ENCODE measurements at places on chromosomes 3 and 15.

DNA sequence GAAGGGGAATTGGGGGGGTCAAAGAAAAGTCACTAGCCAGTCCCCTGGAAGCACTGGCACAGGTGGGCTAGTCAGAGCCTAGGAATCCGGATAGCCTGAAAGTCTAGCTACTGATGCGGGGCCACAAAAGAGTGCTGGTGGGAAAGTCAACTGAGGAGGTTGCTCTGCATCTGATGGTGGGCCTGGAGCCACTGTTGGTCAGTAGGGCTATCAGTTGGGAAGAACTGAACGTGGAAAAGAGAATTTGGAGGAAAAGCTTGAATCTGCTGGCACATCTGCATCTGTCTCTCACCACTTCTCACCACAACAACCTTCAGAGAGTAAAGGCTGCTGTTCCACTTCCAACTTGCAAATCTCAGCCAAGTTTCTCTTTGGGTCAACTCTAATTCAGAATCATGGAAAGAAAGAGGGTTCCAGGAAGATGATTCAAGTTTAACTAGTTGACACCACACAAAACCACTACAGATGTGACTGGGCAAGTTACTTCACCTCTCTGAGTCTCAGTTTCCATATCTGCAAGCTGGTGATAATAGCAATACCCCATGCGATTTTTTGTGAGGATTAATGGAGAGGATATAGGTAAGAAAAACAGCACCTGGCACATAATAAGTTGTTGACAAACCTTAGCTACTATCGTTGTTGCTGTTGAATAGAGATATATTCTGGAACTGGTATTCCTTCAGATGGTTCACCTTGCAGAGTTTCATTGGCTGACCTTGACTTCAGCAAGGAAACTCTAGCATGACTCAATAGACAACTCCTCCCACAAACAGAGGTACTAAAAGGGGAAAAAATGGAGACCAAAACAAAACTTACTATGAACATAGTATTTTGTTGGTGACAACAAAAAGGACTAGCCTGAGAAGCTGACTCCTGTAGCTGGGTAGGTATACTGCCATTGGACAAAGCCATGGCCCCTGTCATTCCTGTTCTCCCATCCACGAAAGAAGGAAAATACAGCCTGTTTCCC is 280.2 kb upstream of the STT3B start:
- no peak for DNase-seq

DNA sequence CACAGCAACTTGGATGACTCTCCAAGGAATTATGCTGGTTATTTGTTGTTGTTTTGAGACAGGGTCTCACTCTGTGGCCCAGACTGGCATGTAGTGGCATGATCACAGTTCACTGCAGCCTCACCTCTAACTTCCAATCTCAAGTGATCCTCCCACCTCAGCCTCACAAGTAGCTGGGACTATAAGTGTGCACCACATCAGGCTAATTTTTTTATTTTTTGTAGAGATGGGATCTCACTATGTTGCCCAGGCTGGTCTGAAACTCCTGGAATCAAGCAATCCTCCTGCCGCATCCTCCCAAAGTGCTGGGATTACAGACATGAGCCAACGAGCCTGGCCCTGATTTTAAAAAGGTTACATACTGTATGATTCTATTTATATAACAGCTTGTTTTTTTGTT is 63.0 kb downstream of the RBPMS2 start:
- DNase-seq = no peak

DNA sequence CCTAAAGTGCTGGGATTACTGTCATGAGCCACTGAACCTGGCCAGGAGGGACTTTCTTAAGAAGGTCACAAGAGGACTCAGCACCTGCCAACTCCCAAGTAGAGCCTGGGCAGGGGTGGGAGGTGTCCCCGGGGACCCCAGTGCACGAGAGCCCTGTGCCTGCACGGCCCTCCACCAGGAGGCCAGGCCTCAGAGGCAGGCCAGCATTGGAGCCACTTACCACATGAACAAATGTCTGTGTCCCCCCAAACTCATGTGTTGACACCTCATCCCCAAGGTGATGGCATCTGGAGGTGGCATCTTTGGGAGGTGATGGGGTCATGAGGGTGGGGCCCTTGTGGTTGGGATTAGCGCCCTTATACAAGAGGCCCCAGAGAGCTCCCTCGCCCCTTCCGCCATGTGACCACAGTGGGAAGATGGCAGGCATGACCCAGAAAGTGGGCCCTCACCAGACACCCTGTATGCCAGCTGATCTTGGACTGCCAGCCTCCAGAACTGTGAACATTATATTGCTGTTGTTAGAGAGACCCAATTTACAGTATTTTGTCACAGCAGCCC is 3.2 kb upstream of the RPUSD3 start:
- DNase-seq = no peak

DNA sequence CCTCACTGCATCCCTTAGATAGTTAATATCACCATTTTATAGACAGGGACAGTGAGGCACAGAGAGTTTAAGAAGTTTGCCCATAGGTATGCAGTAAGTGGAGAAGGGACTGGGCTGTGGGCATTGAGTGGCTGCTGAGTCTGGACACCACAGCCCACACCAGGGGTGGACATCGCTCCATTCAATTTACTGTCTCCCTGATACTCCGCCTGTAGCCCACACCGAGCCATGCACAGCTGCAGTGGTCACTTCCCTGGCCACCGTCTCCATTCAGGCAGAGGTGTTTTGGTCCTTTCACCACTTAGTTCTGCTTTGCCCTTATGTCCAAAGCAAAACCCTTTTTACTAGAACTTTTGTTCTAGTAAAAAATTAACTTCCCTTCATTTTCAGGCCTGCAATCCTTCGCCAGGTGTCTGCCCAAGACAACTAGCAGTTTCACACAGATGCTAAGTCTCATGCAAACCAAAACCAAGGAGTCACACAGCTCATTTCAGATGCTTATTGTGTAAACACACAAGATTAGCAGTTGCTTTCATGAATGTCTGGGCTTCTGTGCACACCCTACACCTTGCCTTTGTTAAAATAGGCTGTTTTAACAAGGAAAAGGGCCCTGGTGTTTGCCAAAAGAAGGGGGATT is 30.1 kb downstream of the ZNF35 start:
- DNase-seq = no peak

DNA sequence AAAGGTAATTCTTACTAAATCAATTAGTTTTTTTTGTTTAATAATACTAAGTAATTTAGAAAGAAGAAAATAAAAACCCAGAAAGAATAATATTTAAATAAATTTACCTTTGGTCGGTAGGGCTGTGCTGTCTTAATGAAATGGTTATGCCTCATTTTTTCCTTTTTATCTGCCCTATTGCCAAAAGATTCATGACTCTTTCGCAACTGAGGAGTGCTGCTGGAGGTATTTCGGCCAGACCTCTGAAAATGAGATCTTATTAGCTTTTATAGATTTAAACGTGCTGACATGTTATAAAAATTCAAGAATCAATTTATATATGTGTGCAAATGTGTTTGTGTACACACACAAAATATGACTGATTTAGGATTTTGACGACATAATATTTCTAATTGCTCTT is 67.1 kb upstream of the USP50 start:
- no peak for DNase-seq

GRCh38 chr15:91891101-91891500 is 37.6 kb downstream of the SLCO3A1 start:
- no peak for DNase-seq

DNA sequence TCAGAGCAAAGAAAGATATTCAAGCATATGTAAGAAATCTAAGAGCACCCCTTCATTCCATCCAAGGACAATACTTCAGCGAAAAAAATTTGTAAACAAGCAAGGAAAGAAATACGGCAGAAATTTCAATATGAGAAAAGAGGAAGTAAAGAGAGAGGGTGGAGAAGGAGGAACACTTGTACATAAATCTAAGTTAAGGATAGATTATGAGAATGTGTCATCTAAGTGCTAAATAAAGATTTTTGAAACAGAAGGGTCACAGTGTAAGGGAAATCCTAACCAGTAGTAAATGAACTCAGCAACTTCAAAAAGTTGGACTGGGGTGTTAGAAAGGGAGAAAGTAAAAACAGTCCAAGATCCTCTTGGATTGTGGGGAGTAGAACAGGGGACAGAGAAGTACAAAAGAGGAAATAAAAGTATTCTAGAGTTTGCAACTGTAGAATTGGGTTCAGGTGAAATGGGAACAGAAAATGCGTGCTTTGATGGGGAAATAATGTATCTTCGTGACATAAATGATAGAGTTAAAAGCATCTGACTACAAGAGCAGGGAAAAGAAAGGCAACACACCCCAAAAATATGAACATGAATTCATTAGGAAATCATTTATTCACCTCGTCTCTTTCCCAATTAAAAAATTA is 68.5 kb upstream of the ATP13A5 start:
- no peak for DNase-seq

GRCh38 chr15:35397027-35397426 is 148.9 kb downstream of the DPH6 start:
- DNase-seq = no peak

DNA sequence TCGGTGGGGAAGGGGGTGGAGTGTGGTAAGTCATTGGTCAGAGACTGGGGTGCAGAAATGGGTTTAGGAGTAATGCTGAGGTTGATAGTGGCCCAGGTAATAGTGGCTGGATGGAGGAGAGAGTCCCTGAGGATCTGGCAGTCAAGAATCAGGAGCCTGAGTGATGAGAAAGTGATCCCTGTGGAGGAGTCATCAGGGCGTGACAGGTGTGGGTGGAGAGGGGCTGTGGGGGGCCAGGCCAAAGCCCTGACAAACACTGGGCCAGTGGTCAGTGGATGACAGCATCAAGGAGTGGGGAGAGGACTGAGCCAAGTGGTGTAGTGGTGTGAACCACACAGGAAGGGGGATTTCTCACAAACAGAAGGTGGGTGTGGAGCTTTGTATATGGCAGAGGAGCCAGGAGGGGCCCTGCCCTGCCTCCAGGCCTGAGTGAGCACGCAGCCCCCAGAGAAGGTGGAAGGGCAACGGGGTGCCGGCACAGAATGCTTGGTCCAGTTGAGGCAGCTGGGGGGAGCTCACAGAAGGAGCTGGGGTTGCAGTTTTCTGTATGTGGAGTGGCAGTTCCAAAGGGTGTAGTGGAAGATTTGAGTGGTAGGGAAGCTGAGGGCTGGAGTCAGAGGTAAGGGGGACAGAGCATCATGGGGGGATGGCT is 77.1 kb downstream of the SPSB4 start:
- no peak for DNase-seq

DNA sequence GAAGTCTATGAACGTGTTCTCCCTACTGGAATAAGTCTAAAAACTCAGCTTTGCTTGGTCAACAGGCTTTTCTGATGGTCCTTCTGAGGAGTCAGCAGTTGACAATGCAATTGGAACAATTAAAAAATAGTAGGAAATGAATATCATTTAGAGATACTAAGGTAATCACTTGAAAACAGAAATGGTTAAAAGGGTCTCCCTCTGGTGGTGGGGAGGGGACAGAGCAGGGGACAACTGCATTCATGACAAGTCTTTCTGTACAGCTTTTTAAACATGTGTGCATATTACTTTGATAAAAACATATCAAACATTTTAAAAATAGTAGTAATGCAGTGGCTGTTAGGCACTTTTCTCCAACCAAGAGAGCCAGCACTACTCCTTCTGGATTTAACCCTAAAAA is 119.9 kb upstream of the FHIT start:
- no peak for DNase-seq

GRCh38 chr3:48070030-48070429 is 53.8 kb upstream of the MAP4 start:
- no peak for DNase-seq

All from T47D (cell line).